Esophagus mucosa (tissue), 1 donor: ENCODE measurements at places on chromosomes 7 and 10.

DNA sequence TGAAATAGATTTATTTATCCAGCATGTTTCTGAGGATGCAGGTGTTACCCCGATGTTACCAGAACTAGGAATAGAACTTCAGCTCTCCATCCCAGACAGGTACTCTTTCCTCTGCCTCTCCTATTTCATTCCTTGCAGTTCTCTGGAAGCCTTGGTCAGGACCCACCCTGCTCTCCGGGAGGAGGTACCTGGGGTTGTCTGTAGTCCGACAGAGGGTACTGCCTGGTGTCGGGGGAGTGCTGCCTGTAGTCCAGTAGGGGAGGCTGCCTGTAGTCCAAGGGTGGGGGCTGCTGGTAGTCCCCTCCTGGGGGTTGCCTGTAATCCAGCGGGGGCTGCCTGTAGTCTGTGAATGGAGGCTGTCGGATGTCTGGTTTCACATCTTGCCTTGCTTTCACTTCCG is 328.4 kb downstream of the PHTF2 start:
- no peak for ATAC-seq

DNA sequence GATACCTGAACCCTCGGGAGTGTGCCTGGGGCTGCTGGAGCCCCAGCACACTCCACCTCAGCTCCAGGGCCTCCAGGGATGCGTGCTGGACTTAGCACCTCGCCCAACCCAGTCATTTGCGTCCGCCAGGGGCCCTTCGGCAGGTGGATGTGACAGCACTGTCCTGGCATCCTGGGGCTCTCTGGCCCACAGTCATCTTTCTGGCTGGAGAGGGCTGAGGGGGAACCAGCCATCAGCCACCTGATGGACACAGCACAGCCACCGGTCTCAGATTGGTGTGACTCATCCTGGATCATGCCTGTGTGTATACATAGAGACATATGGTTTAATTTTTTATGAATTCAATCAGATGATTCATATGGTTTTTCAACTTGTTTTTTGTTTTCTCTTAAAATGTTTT is 11.1 kb downstream of the ZNF775 start:
- peak; percentile 25 for ATAC-seq

- no peak for ATAC-seq
Measured at GRCh38 chr7:4745971-4746919, 29.2 kb upstream of the AP5Z1 start.

DNA sequence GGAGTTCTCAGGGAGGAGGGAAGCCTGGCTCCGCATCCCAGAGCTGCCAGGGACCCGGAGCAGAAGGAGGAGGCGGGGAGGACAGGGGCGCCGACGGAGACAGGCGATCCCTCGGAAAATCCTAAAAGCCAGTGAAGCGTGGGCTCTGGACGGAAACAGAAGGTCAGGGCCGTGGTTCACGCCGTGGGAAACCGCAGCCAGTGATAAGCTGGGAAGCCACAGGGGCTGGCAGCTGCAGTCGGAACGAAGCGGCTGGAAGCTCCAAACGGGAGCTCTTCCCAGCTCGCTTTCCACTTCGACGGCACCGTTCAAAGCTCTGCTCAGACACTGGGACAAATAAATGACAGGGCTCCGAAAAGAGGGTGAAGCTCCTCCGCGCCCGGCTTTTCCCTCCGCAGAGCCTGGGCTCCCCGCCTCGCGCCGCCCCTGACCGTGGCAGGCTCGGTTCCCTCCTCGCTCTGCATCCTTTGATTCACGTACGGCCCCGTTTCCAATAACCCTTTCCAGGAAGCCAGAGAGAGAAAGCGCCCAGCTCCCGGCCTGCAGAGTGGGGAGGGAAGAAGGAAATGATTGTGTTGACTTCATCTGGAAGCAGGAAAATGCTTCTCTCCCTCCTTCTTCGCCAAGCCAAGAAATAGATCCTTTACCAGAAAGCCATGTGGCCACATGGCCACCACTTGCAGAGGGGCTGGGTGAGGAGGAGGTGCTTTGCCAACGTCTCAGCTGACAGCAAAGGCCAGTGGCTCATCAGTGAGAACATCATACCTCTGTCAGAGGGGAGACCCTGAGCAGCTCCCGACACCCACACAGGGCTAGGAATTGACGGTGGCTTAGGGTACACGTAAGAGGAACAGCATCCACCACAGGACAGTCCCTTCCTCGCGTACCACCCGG is 57.4 kb downstream of the ADRB1 start:
- ATAC-seq, result peak; percentile 47

GRCh38 chr7:150988230-150989226 is 2.3 kb upstream of the NOS3 start:
- ATAC-seq, result peak; percentile 47

- ATAC-seq, result no peak
Measured at GRCh38 chr10:9900751-9901150, 1116.9 kb upstream of the CELF2 start.

DNA sequence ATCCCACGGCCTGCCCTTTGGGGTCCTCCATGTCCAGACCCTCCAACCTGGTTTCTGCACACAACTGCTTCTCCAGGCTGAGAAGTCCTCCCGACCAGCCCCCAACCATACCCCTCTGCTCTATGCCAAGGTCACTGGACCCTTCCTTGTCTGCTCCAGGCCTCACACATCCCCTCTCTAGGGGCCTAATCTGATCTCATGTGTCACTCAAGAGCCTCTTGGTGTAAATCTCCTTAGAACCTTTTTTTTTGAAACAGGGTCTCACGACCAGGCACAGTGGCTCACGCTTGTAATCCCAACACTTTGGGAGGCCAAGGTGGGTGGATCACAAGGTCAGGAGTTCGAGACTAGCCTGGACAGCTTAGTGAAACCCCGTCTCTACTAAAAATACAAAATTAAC is 17.5 kb upstream of the SERPINE1 start:
- ATAC-seq, result no peak

GRCh38 chr7:137342265-137342664 is 1.3 kb downstream of the PTN start:
- no peak for ATAC-seq

DNA sequence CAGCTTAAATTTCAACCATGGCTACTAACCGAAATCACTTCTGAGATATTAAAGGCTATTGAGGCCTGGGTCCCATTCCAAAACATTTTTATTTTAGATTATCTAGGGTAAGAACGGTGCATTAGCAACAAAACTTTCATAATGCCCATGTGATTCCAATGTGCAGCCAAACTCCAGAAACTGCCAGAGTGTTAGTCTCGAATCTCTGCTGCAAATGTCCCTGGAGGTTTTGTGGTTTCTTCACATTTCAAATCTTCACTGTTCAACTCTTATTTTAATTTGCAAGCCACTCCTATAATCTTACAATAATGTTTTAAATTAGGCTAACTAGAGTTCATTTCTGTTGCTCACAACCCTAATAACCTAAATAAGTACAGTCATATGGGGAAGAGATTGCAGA is 357.0 kb downstream of the PHF14 start:
- no peak for ATAC-seq

DNA sequence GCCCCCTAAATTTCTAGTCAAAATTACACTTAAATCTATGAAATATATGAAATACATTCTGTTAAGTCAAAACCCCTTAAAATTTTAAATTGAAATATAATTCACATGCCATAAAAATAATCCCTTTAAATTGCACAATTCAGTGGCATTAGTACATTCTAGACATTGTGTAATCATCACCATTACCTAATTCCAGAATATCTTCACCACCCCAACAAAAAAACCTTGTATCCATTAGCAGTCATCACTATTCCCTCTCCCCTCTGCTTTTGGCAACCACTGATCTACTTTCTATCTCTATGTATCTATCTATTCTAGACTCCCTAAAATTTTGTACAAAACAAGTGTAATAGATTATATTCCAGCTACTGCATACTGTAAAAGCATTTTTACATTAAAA is 261.2 kb downstream of the GLI3 start:
- ATAC-seq, result no peak

DNA sequence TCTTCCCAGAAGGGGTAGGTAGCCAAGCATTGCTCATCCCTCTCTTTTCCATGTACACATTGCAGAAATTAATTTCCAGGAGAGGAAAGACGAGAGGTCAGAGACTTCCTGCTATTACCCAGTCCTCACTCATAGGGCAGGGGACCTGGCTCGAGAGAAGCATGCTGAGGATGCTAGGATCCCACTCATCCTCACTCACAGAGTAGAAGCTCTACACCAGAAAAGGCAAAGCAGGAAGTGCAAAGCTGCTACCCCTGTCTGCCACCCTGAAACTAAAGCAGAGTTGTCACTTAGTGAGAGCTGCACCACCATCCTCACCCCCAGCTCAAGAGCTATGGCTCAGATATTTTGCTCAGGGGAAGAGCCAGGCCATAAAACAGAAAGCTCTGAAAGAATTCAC is 9.9 kb downstream of the OR9A2 start:
- no peak for ATAC-seq

DNA sequence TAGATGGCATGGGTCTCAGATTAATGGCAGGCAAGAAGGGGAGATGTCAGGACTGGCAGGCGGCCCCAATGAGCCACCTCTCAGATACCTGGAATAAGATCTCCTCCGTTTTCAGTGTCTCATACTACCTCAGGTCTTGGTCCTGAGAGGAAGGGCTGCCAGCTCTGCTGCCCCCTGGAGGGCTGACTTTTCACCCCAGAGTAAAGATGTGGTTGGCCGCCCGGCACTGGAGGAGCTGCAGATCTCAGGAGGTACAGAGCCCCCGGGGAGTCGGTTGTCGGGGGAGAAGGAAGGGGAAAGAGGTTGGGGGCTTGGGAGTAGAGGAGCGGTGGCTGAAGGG is 642 bp upstream of the COL13A1 start:
- ATAC-seq, result peak; percentile 47

GRCh38 chr7:84668116-84668515 is 473.5 kb upstream of the SEMA3A start:
- ATAC-seq, result no peak

- no peak for ATAC-seq
Measured at GRCh38 chr10:120503689-120504088, 46.7 kb downstream of the PLPP4 start.

GRCh38 chr10:42646687-42647640 is 8.6 kb upstream of the ZNF33B start:
- ATAC-seq, result peak; percentile 80

GRCh38 chr7:133134810-133135209 is 52.9 kb upstream of the CHCHD3 start:
- no peak for ATAC-seq

- ATAC-seq, result no peak
Measured at GRCh38 chr10:80878330-80878729, 340.6 kb downstream of the SH2D4B start.

DNA sequence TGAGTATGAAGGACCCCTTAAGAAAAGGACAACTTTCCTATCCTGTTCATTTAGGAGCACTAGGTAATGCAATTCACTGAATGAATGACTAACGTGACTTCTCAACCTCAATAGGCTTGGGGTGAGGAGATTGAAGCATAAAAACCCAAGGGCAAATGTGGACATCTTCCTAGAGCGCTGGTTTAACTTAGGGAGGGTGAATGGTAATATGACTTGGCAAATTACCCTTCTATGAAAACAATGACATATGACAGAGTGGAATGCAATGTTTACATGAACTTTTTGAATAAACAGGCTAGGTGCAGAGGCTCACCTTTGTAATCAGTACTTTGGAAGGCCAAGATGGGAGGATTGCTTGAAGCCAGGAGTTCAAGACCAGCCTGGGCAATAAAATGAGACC is 83.9 kb upstream of the ANK3 start:
- ATAC-seq, result peak; percentile 52

- ATAC-seq, result no peak
Measured at GRCh38 chr10:67487199-67487598, 208.8 kb downstream of the CTNNA3 start.

DNA sequence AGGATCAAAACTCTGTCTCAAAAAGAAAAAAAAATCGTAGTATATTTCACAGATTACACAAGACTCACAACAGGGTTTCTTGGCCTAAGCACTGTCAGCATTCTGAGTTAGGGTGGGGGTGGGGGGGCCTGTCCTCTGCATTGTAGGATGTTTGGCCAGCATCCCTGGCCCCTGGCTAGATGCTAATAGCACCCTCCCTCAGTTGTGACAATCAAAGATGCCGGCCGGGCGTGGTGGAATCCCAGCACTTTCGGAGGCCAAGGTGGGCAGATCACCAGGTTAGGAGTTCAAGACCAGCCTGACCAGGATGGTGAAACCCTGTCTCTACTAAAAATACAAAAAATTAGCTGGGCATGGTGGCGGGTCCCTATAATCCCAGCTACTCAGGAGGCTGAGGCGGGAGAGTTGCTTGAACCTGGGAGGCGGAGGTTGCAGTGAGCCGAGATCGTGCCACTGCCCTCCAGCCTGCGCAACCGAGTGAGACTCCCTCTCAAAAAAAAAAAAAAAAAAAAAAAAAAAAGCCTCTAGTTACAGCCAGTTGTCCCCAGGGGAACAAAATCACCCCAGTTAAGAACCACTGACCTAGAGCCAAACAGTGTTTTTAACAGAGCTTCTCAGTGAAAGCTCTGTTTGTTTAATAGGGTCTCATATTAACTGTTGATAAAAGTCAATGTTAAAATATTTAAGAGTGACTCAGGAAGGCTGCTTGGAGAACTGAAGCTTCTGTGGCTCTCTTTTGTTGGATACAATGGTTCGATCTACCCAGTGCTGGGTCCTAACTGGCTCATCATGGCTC is 161.0 kb upstream of the FAM171A1 start:
- ATAC-seq, result no peak

- no peak for ATAC-seq
Measured at GRCh38 chr7:152370297-152370696, 65.5 kb downstream of the KMT2C start.

- no peak for ATAC-seq
Measured at GRCh38 chr10:7070950-7071349, 339.9 kb downstream of the SFMBT2 start.

DNA sequence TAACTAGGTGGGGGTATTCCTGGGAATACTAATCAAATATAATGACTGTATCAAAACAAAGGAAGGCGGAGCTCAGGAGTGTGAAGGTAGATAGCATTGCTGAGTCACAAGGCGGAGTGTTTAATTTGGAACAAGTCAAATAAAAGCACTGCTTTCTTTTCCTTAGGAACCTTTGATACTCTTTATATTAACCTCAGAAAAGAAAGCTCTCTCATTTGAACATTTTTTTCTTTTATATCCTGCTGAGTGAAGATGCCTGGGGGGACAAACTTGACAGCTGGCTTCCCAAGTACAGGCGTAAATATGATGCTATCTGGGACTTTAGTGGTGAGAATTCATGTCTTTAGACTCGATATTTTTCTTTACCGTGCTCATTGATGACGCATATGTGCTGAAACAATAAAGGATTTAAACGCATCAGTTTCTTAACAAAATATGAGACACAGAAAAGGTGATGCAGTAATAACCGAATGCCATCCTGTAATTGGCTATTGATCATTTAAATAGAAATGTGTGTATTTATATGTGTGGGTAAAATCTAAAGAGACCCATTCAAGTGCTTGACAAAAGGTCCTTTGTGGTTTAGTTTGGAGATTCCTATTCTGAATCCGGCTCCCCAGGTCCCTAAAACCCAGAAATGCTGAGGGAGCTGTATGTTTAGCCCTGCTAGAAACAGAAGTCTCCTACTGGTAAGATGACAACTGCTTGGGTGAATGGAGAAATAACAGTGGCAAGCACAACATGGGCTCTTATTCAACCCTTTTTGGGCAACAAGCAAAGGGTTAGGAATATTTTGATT is 102.7 kb downstream of the PRTFDC1 start:
- ATAC-seq, result peak; percentile 65

- ATAC-seq, result no peak
Measured at GRCh38 chr10:16612115-16612980, 90.7 kb upstream of the C1QL3 start.
